Activated T-cell treated with anti-CD3 and anti-CD28 coated beads for 24 hours (primary cell): ENCODE measurements at places on chromosomes 5 and 9.

GRCh38 chr9:37293664-37294524 is 128.6 kb upstream of the GRHPR start:
- DNase-seq: no peak

DNA sequence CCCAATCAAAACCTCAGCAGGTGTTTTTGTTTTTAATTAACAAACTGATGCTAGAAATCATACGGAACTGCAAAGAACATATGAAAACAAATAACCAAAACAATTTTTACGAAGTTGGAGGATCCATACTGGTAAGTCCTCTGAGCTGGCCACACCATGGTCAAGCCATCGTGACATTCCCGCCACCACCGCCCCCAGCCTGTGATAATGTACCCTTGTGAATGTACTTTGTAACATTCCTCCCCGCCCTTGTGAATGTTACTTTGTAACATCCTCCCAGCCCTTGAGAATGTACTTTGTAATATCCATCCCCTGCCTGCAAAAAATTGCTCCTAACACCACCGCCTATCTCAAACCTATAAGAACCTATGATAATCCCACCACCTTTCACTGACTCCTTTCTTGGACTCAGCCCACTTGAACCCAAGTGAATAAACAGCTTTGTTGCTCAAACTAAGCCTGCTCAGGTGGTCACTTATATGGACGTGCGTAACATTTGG is 63.3 kb downstream of the RAPGEF6 start:
- DNase-seq: no peak

- no peak for DNase-seq
Measured at GRCh38 chr9:113620377-113621161, 157.0 kb downstream of the RGS3 start.

- no peak for DNase-seq
Measured at GRCh38 chr5:89437450-89438435, 554.8 kb upstream of the MEF2C start.

DNA sequence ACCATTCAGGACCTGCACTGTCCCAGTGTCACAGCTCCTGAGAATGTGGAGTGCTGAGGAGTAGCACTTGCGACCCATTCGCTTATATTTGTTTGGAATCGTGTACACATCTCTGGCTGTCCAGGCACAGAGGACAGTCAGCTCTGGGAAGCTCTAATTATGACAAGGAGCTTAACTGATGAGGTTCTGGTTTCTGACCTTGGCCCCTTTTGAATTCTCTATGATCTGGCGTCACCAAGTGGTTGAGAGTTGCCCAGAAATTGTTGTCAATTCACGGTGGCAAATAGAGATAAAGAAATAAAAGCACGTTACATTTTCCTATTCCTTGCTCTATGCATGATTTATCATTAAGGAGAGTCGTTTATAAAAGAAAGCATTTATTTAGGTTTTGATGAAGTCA is 34.9 kb upstream of the LECT2 start:
- DNase-seq: no peak

DNA sequence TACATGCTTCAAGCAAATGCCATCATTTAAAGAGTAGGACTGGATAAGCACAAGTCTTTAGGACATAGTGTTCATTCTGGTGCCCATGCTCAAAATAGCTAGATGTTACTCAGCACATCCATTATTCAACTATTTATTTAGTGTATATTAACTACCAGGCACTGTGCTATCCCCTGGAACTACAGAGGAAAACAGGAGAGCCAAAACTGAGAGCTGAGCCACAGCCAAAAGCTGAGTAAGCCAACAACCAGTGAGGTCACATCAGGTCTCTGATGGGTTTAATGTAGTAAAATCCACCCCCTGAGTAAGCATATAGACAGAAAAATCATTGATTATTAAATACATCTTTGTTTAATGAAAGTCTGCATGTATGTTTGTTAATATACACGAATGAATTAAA is 469.3 kb upstream of the DMAC1 start:
- DNase-seq: no peak

DNA sequence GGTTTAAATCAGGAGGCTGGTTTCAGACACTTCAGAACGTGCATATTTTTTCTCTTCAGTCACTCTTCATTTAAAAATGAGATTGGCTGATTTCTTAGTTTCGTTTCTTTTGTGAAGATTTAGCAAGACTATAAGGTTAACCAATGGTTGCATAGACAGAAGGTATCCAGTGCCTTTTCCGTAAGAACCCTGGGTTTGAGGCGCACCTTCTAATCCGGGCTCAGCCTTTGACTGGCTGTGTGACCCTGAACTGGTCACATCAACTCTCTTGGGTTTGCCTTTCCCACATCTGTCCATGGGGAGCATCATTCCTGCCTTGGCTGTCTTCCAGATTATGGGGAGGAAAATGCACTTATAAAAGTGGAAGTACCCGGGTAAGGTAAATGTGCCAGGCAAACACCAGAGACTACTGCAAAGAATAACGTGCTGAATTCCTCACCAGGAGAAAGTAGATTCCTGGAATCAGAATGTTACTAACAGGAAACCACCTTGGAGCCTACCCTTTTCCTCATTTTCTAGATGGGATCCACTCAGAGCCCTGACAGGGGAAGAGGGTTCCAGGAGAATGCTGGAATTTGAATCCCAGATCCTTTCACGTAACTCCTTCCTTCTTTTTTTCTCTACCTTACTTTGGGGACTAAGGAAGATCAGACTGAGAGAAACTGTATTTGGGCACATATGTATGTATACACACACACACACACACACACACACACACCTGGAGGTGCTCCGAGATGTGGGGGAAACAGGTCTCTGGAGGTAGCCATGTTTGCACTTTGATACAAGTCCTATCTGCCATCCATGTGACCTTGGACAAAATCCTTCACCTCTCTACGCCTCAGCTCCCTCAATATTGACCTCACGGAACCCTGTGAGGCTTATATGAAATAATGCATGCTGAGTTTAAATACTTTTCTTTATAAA is 6.8 kb downstream of the HAND1 start:
- DNase-seq: no peak

GRCh38 chr9:3517377-3518048 is 8.3 kb downstream of the RFX3 start:
- no peak for DNase-seq

DNA sequence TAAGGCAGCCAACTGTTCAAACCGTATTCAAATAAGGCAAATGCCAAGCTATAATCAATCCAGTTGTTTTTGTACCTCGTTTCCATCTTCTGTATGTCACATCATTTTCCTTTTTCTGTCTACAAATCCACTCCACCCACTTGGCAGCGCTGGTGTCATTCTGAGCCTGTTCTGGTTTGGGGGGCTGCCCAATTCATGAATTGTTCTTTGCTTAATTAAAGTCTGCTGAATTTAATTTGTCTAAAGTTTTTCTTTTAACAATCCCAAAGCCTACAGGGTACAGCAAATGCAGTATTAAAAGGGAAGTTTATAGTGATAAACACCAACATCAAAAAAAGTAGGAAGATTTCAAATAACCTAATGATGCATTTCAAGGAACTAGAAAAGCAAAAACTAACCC is 93.3 kb downstream of the GTF3C4 start:
- DNase-seq: no peak

DNA sequence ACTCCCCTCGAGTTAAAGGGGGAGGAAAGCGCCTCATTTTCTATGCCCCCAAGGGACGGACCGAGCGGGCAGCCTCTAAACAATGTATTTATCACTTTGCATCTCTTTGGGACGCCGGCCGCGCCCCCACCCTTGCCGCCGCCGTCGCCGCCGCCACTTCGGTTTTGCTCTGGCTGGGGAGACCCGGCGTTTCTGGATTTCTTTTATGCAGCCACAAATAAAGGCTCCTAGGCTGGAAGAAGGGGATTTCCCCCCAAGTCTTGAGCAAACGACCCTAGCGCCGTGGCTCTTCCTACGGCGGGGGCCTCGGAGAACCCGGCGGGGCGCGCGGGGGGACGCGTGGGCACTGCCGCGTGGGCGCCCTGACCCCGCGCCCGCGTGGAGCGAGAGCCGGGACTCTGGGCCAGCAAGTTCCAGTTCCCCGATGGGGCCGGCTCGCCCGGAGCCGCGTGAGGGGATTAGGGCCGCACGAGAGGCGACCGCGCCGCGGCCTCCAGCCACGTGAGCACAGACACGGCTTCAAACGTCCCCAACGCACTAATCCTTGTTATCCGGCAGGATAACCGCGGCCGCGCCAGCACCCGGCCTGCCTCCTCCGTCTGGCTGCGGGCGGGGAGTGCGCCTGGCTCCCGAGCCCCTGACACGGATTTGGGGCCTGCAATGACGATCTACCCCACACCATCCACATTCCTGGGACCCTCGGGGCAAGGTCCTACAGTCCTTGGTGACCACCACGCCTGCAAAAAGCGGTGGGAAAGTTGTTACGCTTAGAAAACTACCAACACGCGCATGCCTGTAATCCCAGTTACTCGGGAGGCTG is 7.9 kb upstream of the NEUROG1 start:
- DNase-seq: no peak

DNA sequence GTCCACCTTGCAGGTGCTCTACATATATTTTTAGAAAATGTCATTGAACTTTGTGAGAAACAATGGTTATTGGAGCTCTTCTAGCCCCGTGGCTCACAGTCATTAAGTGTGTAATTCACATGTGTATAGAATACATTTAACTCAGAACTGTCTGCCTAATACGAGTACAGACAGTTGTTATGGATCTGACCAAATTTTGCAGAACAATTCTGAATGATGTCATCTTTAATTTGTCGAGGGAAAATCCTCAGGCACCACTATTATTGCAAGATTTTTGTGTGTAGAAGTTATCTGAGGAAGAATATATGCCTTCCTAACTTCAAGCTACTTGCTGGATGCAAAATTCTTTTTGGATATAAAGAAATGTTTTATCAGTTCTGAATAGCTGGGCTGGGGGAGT is 216.9 kb downstream of the CD180 start:
- DNase-seq: no peak

DNA sequence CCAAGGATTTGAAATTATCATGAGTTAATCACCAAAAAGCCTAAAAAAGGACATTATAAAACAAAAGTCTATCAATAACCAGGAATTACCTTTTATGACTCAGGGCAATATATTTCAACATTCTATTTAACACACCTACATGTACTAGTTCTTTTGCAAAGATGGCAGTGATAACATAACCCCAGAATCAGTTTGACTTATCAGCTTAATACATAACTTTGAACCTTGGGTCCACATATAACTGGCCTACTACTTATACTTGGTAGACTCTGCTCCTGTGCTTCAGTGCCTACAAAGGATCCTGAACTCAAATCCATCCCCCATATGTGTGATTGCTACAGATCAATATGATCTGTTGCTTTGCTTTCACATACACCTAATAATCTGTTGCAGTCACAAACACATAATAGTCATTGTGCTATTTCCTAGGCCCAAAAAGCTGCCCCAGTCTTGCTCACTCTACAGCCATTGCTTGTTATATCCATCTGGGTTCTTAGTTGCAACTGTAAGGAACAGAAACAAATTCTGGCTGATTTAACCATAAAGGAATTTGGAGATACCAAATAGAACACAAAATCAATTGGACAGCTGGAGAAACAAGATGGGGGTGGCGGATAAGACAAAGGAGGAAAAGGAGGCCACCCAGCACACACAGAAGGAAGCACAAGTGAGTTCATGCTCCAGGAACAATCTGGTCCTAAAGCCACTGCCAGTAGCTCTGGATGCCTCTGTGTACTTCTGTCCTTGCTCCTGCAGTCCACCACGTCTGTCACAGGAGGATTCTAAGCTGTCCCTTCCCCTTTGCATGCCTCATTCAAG is 25.5 kb downstream of the DEPDC1B start:
- DNase-seq: no peak

DNA sequence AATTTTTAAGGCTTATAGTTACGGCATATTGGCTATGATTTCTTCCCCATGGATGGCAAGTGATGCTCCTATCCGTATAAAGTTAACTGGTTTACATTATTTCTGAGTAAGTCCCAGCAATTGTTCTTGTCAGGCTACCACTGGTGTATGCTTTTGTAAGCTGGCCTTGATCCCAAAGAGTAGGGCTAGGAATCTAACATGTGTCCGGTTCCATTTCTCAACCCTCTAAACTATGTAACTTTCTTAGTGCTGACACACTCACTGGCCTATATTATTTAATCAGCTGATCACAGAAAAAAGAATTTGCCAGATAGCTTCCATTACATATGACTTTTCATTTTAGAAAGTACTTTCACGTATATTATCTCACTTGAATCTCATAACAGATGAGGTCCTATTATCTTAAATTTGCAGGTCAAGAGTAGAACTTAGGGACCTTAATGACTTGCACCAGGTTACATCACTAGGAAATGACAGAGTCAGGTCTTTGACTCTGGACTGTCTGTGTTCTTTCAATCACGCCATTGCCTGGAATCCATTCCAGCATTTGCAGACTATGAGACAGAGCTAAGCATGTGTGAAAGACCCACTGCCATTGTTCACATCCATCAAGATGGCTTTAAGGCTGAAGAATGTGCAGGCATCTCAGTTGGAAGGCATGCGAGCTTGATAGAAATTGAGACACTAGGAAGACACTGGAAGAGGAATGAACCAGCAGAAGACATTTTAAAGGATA is 362.9 kb downstream of the ARRDC3 start:
- DNase-seq: no peak

DNA sequence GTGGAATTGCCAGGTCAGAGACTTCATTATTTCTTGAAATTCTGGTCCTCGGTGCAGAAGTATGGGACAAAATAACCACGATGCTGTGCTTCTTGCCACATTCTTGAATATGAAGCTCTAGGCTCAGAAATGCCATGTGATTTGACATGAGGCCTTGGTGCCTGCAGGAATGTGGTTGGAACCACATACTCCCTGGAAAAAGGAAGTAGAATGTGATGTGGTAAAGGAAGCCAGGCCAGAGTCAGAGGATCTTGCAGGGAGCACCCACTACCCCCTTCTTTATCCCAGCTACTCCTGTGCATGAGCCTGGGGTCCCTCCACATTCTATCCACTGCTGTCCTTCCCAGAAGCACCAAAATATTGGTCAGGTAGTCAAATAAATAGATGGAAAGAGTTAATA is 80.9 kb downstream of the FOXD1 start:
- no peak for DNase-seq

- no peak for DNase-seq
Measured at GRCh38 chr5:35990520-35990919, 670 bp downstream of the UGT3A1 start.

DNA sequence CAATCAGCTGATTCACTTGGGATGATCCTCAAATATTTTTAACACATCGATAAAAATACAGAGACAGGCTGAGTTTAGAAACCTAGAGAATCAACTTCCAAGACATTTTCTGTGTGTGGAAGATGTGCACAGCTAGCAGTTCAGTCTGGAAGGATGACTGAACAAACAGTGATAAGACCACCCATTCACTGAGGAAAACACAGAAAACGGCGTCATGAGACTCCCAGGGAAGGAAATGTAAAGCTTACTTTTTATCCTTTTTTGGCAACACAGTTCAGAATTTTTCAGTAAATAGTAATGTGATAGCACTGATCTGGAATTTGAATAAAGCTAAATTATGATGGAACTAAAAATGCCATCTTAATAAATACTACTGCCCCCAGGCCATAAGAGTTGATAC is 277.6 kb downstream of the SEMA5A start:
- DNase-seq: no peak
